ENCODE measurements at places on chromosomes 1 and 21.

- DNase-seq: no peak
These were observed 158.4 kb downstream of the PTPRU start for GRCh38 chr1:29394521-29395225.

- DNase-seq: peak; percentile 61
These were observed 38.6 kb upstream of the GPR137B start for GRCh38 chr1:236103646-236104218.

- no peak for DNase-seq
These were observed 93.3 kb upstream of the ADAMTS5 start for GRCh38 chr21:27060190-27060589.

GRCh38 chr1:57024428-57024827 lies 58.6 kb upstream of the C8B start:
- DNase-seq: no peak
